ENCODE measurements at places on chromosomes 4 and X. TPM values are rescaled to one million over a fixed set of nuclear protein-coding genes. Genes with fewer than 3 reads are reported as not detected.

- no peak for DNase-seq
Observed at GRCh38 chr4:169314906-169315305, 44.1 kb upstream of the SH3RF1 start.

TEC gene
- total RNA-seq = 3.5 TPM

DNA sequence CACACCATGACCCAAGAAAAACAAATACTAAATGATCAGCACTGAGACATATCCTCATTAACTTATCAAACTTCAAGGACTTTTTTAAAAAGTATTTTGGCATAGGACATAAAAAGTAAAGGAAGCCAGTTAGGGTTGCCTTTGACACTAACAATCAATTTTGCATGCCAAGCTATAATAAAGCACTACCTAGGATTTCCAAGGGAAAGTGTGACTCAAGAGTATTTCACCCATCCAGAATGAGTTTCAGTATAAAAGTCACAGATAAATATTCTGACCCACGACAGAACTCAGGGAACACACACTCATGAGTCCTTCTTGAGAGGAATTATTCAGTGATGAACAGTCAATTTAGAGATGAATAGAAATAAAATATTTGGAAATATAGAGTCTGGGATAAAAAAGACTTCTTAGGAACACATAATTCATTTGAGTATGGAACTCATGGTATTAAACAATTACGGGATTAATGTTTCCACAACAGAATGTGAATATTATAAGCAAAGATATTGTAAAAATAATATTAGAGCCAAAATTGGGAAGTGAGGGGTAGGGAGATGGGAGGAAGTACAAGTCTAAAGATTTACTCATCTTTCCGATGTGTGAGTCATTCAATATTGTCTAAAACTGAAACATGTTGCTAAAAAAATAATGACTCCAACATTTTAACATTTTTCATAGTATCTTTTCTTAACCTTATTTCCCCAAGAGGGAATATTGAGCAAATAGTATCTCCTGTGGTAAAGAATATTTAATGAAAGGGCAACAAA, 143.5 kb upstream of the LNX1 start:
- DNase-seq = no peak

- no peak for DNase-seq
Observed at GRCh38 chr4:113471146-113471860, 290.2 kb downstream of the CAMK2D start.

KLB gene
- not detected for total RNA-seq

- DNase-seq = no peak
Observed at GRCh38 chrX:68988865-68989264, 160.0 kb downstream of the EFNB1 start.

GPC3 gene
- 0.27 TPM for total RNA-seq

DNA sequence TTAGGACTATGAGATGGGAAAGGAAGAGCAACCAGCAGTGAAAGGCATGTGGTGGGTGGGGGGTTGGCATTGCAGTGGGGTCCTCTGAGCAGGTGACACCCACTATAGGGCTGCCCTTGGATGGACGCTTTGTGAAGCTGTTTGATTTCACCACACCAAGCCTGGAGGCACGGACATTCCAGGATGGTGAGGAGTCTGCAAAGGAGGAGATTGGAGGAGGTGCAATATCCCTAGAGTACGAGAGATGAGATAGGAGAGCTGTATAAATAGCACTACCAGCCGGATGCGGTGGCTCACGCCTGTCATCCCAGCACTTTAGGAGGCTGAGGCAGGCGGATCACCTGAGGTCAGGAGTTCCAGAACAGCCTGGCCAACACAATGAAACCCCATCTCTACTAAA, 42.3 kb downstream of the SHOX start:
- DNase-seq = no peak

DCK gene
- 75.1 TPM for total RNA-seq

DNA sequence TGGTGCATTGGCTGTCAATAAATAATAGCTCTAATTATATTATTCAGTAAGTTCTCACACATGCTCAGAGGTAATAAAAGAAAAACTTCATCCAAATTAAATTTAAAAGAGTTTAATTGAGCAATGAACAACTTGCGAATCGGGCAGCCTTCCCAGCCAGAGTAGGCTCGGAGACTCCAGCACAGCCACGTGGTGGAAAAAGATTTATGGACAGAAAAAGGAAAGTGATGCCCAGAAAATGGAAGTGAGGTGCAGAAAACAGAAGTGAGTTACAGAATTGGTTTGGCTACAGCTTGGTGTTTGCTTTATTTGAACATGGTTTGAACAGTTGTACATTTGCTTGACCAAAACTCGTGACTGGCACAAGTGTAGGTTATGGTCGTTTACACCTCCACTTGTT, 13.6 kb upstream of the BOD1L1 start:
- DNase-seq = no peak

- DNase-seq = no peak
Observed at GRCh38 chrX:33142331-33142730, 69.0 kb downstream of the DMD start.

UGT2A1 gene
- not detected for total RNA-seq

DNA sequence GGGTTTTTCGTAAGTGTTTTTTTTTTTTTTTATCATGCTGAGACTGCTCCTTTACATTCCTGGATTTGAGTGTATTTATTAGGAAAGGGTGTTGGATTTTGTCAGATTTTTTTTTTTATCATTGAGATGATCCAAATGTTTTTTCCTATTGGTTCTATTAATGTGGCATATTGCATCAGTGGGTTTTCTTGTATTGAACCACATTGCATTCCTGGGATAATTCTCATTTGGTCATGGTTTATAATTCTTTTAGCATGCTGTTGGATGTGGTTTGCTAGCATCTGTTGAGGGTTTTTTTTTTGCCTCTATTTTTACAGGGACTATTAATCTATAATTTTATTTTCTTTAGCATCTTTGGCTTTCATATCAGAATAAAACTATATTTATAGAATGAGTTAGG, 28.8 kb downstream of the COL4A5 start:
- DNase-seq = no peak

GRCh38 chr4:3168029-3168428, 80.9 kb upstream of the MSANTD1 start:
- no peak for DNase-seq

TNIP3 gene
- total RNA-seq = 1.9 TPM

- no peak for DNase-seq
Observed at GRCh38 chrX:55486736-55487135, 2.9 kb downstream of the USP51 start.

DNA sequence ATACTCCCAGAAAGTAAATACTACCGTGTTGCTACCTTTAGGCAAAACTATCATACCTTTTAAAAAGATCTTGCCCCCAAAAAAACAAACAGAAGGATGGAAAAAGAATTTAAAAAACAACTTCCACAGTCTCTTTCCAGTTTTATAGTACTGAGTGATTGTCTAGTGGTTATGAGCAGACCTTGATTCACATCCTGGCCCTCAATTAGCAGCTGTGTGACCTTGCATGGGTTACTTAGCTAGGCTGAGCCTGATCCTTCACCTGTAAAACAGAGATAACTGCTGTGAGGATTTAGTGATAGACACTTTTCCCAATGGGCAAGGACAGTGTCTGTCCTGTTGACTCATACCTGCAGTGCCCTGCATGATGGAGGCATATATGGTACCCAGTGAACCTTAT, 49.0 kb downstream of the SMAD1 start:
- DNase-seq = no peak

- DNase-seq = no peak
Observed at GRCh38 chr4:46922205-46922604, 13.2 kb upstream of the COX7B2 start.

- DNase-seq = no peak
Observed at GRCh38 chr4:3710451-3711182, 55.6 kb upstream of the ADRA2C start.
